ENCODE measurements at places on chromosomes 3 and 15. TPM values are rescaled to one million over a fixed set of nuclear protein-coding genes. Genes with fewer than 3 reads are reported as not detected.

The ESYT3 gene
- total RNA-seq, result 0.17 TPM

The SPINK8 gene
- total RNA-seq, result not detected

The SENP7 gene
- 8.1 TPM for total RNA-seq

DNA sequence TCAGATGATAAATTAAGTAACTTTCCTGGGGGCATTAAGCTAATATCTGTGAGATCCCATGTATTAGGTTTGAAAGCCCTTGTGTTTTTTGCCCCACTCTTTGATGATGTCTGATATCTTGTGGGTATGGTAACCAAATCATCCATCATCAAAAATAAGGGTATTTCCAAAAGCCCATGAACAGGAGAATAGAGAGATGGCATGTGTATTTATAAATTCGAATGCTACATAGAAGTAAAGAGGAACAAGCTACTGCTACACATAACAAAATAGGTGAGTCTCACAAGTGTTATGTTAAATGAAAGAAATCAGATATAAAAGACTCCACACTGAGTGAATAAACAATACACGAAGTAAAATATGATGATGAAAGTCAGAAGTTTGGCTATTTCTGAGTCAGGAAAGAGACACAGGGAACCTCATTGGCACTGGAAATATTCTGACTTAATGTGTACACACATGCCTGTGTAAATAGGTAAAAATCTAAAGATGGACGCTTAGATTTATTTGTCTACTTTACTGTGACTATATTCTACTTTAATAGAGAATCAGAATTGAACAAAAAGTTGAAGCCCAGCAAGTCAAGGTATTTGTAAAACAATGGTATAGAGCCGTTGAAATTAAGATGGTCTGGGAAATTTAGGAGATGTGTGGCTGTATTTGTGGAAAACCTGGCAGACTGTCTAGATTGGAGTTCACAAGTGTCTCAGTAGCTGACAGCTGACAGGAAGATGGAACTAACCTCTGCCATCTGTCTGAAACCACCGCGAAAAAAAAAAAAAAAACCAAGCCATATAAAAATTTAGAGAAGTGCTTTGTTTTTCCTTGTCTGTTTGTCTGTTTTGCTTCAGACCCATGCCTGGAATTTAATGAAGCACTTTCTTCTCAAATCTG is 111.0 kb upstream of the TGFBR2 start:
- no peak for DNase-seq
